ENCODE measurements at places on chromosomes 5 and 9.

DNA sequence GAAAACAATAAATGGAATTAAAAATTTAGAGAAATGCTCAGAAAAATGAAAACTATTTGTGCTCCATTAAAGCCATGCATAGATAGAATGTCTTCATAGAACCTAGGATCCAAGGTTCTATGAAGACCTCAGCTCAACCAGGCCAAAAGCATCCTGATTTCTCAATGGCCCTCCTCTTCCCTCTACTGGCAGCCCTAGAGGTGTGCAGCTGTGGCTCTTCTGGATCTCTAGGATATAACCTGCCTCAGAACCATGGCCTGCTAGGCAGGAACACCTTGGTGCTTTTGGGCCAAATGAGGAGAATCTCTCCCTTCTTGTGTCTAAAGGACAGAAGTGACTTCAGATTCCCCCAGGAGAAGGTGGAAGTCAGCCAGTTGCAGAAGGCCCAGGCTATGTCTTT, 15.1 kb downstream of the IFNA1 start:
- peak; percentile 20 for DNase-seq
- peaks cover 49% of the 10 kb centered on the region for H3K36me3 ChIP-seq
- H3K4me1 ChIP-seq = peaks cover 47% of the 10 kb centered on the region
- H3K27me3 ChIP-seq = 0 out of 2 replicates have a peak, but pooled peaks cover 4% of the 10 kb centered on the region
- H3K27ac ChIP-seq = no peak overlapping the region

GRCh38 chr5:158978061-158978460, 121.7 kb downstream of the EBF1 start:
- no peak overlapping the region for H3K4me3 ChIP-seq
- DNase-seq = no peak
- H3K4me1 ChIP-seq = no peaks in the 10 kb centered on the region
- no peaks in the 10 kb centered on the region for H3K36me3 ChIP-seq

DNA sequence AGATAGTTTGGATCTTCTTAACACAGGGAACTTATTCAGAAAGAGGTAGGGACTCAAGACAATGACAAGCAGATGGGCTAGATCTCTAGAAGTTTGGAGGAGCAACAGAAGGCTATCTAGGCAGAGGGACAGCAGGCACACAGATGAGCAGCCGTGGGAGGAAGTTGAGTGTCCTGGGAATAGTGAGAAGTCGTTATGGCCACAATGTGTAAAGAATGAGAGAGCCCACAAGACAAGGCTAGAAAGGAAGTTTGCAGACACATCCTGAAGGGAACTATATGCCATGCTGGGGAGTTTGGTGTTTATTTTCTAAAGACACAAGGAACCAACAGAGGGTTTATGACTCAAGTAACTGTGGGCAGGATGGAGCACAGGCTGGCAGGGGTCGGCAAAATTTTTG, 160.6 kb downstream of the PALM2AKAP2 start:
- H3K4me1 ChIP-seq = peaks cover 8% of the 10 kb centered on the region
- H3K36me3 ChIP-seq = peaks cover 25% of the 10 kb centered on the region
- no peak for DNase-seq
- no peaks in the 10 kb centered on the region for H3K27me3 ChIP-seq
- no peak overlapping the region for H3K27ac ChIP-seq

GRCh38 chr9:72687331-72687730, 165.9 kb downstream of the TMC1 start:
- H3K27me3 ChIP-seq = peaks cover 7% of the 10 kb centered on the region
- no peaks in the 10 kb centered on the region for H3K4me1 ChIP-seq
- no peaks in the 10 kb centered on the region for H3K36me3 ChIP-seq

DNA sequence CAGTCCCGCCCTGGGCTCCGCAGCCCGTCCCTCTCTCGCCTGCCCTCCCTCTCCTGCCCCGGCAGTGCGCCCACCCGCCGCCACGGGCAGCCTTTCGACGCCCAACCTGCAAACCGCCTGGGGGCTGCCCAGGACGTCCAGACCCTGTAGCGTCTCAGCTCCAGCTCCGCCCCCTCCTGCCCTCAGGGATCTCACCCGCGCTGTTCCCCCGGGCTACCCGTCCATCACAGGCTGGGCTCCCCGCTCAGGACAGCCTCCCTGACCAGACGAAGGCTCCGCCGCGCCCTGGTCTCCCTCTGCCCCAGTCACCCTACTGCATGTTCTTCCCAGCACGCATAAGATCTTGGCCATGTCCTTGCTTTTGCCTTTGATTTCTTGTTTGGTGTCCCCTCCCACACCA, 1.4 kb downstream of the RASGEF1C start:
- no peak overlapping the region for H3K4me3 ChIP-seq
- no peaks in the 10 kb centered on the region for H3K36me3 ChIP-seq
- H3K27me3 ChIP-seq = peaks cover 14% of the 10 kb centered on the region

DNA sequence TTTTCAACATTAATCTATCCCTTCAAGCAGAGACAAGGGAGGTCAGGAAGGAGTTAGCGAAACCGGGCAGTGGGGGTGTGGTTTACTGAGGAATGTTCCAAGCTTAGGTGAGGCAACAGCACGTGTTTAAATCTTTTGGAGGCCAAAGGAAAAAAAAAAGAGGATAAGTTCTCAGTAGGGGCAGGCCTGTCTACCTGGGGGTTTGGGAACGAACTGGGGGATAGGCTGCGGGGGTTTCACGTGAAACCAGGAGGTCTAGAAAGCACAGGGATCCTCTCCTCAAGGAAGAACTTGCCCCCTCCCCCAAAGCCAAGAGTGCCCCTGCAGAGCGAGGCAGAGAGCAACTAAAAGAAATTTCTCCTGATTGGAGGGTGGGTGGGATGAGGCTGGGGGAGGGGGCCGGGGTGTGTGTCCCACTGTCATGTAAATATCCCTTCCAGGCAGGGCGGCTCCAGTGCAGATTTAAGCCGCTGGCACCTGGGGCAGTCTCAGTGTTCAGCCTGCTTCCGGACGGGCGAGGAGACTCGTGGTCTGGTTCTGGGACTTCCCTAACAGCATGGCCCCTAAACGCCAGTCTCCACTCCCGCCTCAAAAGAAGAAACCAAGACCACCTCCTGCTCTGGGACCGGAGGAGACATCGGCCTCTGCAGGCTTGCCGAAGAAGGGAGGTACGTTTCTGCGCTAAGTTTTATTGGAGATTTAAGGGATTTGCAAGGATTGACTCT, 5.5 kb upstream of the SET start:
- peaks cover 43% of the 10 kb centered on the region for H3K4me1 ChIP-seq
- H3K4me3 ChIP-seq = peak overlapping the region; percentile 100
- DNase-seq = no peak
- peaks cover 4% of the 10 kb centered on the region for H3K36me3 ChIP-seq
- H3K27ac ChIP-seq = peak overlapping the region; percentile 98

DNA sequence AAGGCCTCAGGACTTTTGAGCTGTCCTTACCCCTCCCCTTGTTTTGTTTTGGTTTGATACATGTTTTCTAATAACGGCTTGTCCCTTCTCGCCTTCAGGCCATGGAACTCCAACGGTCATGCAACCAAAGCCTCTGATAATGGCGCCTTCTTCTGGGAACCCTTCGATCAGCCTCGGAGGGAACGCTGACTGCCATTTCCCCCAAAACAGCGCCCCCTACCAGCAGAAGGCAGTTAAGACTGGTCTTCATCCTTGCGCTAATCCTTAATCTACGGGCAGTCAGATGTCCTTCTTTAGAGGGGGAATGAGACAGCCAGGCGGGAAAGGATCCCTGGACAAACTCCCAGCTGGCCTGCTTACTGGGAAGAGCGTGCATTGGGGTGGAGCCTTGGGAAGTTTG, 276.6 kb downstream of the ICE1 start:
- H3K27ac ChIP-seq = no peak overlapping the region
- H3K4me3 ChIP-seq = no peak overlapping the region
- H3K4me1 ChIP-seq = no peaks in the 10 kb centered on the region
- H3K36me3 ChIP-seq = no peaks in the 10 kb centered on the region
- H3K27me3 ChIP-seq = no peaks in the 10 kb centered on the region

GRCh38 chr9:121220996-121221663, 19.5 kb upstream of the RAB14 start:
- no peaks in the 10 kb centered on the region for H3K27me3 ChIP-seq
- peaks cover 36% of the 10 kb centered on the region for H3K4me1 ChIP-seq
- H3K27ac ChIP-seq = no peak overlapping the region
- H3K36me3 ChIP-seq = no peaks in the 10 kb centered on the region

GRCh38 chr5:170769898-170770416, 13.6 kb upstream of the GABRP start:
- H3K27ac ChIP-seq = no peak overlapping the region
- no peak for DNase-seq

- peak; percentile 80 for DNase-seq
- H3K4me1 ChIP-seq = peaks cover 64% of the 10 kb centered on the region
- no peaks in the 10 kb centered on the region for H3K36me3 ChIP-seq
- peak overlapping the region; percentile 51 for H3K4me3 ChIP-seq
These were observed 97.0 kb upstream of the TARS1 start for GRCh38 chr5:33343676-33344327.

DNA sequence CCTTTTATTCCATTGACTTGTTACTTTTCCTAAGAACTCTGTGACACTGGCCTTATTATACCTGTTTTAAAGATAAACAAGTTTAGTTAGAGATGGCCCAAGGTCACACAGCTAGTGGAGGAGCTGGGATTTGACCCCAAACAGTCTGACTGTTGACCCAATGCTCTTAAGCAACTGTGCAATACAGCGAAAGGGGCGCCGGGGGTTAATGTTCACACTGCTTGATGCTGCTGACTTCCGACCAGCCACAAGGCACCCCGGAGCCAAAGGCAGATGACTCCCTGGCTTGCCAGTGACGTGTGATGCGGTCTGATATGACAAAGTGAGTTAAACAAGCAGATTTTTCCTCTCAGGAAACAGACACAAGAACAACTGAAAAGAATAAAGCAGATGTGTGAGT, 23.9 kb downstream of the PIK3R1 start:
- H3K36me3 ChIP-seq = peaks cover 16% of the 10 kb centered on the region
- peaks cover 2% of the 10 kb centered on the region for H3K27me3 ChIP-seq
- peak; percentile 80 for DNase-seq
- H3K4me3 ChIP-seq = peak overlapping the region; percentile 71
- H3K4me1 ChIP-seq = peaks cover 76% of the 10 kb centered on the region
- peak overlapping the region; percentile 78 for H3K27ac ChIP-seq

DNA sequence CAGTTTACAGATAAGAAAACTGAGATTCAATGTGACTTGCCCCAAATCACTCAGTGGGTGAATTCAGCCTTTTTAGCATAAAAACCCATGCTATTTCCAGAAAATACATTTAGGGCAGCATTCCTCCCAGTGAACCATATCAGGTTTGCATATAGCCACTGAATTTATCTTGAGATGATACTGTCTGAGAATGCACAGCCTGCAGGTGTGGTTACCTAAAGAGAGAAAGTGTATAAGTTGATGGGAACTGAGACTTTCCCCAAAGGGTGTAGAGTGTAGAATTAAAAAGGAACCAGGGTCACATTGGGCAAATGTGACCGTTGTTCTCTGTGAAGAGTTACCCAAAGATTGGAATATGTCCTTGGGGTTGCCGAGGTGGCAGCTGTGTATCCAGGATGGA, 100.0 kb upstream of the PIK3R1 start:
- H3K27ac ChIP-seq = no peak overlapping the region
- DNase-seq = no peak
- H3K36me3 ChIP-seq = no peaks in the 10 kb centered on the region
- H3K4me3 ChIP-seq = no peak overlapping the region
- H3K27me3 ChIP-seq = peaks cover 2% of the 10 kb centered on the region
- H3K4me1 ChIP-seq = peaks cover 30% of the 10 kb centered on the region

DNA sequence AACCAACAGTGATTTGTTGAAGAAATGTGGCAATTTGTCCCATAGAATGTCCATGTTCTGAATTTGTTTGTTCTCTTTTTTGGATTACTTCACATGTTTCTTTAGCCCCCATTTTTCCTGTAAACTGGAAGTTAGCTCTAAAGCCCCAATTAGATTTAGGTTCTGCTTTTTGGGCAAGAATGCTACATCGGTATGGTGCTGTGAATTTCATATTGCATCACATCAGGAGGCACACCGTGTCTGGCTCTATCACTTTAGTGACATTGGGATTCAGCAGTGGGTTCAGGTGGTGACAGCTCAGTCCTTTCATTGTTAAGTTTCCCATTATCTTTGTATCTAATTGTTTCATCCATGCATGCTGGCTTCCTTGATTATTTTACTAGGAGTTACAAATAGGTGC, 27.9 kb downstream of the ADGRV1 start:
- DNase-seq = no peak
- no peaks in the 10 kb centered on the region for H3K4me1 ChIP-seq
- H3K27ac ChIP-seq = no peak overlapping the region
- no peaks in the 10 kb centered on the region for H3K36me3 ChIP-seq
- peaks cover 3% of the 10 kb centered on the region for H3K27me3 ChIP-seq

DNA sequence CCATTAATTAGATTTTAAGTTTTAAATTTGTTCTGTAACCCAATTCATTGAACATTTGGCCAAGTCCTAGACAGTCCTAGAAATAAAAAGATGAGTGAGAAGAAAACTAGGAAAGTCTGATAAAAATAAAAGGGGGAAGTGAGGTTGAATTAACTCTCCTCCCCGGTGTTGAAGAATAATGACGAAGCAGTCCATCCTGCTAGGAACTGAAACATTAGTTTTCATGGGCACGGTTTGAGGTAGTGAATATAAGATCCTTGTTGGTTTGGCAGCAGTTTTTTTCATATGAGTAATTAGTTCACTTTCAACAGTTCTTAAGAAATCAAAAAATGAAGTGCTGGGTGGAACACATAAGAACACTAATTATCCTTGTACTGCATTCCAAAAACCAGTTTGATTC, 103.1 kb downstream of the MTREX start:
- no peak for DNase-seq
- H3K36me3 ChIP-seq = no peaks in the 10 kb centered on the region
- no peaks in the 10 kb centered on the region for H3K27me3 ChIP-seq
- peaks cover 33% of the 10 kb centered on the region for H3K4me1 ChIP-seq

GRCh38 chr9:105419816-105420597, 27.8 kb upstream of the FSD1L start:
- no peaks in the 10 kb centered on the region for H3K36me3 ChIP-seq
- H3K27ac ChIP-seq = no peak overlapping the region
- H3K4me3 ChIP-seq = no peak overlapping the region
- H3K27me3 ChIP-seq = peaks cover 3% of the 10 kb centered on the region

GRCh38 chr5:83342465-83342864, 129.1 kb upstream of the VCAN start:
- DNase-seq = no peak
- H3K4me3 ChIP-seq = no peak overlapping the region
- H3K27ac ChIP-seq = no peak overlapping the region

GRCh38 chr9:109499093-109499630, 1.1 kb upstream of the PTPN3 start:
- H3K27me3 ChIP-seq = peaks cover 53% of the 10 kb centered on the region
- no peak overlapping the region for H3K4me3 ChIP-seq
- H3K27ac ChIP-seq = no peak overlapping the region
- DNase-seq = no peak
- no peaks in the 10 kb centered on the region for H3K36me3 ChIP-seq
- no peaks in the 10 kb centered on the region for H3K4me1 ChIP-seq

GRCh38 chr9:136994888-136995230, 1.5 kb downstream of the CLIC3 start:
- DNase-seq = no peak
- no peak overlapping the region for H3K27ac ChIP-seq
- peaks cover 8% of the 10 kb centered on the region for H3K27me3 ChIP-seq
- peaks cover 5% of the 10 kb centered on the region for H3K36me3 ChIP-seq
- no peak overlapping the region for H3K4me3 ChIP-seq
- H3K4me1 ChIP-seq = peaks cover 23% of the 10 kb centered on the region

- H3K27me3 ChIP-seq = peaks cover 2% of the 10 kb centered on the region
- no peak overlapping the region for H3K27ac ChIP-seq
- H3K4me1 ChIP-seq = peaks cover 6% of the 10 kb centered on the region
- no peaks in the 10 kb centered on the region for H3K36me3 ChIP-seq
- peak; percentile 70 for DNase-seq
These were observed 44.5 kb upstream of the NR5A1 start for GRCh38 chr9:124551472-124552272.

- DNase-seq = no peak
- H3K4me3 ChIP-seq = no peak overlapping the region
- peaks cover 7% of the 10 kb centered on the region for H3K36me3 ChIP-seq
- H3K27ac ChIP-seq = no peak overlapping the region
- peaks cover 15% of the 10 kb centered on the region for H3K4me1 ChIP-seq
These were observed 81.6 kb downstream of the ARHGAP26 start for GRCh38 chr5:142851731-142852130.

Measured in HFFc6 (cell line).